ENCODE measurements at places on chromosomes 4 and X.

- DNase-seq, result no peak
These were observed 22.0 kb upstream of the VEGFC start for GRCh38 chr4:176814770-176815169.

DNA sequence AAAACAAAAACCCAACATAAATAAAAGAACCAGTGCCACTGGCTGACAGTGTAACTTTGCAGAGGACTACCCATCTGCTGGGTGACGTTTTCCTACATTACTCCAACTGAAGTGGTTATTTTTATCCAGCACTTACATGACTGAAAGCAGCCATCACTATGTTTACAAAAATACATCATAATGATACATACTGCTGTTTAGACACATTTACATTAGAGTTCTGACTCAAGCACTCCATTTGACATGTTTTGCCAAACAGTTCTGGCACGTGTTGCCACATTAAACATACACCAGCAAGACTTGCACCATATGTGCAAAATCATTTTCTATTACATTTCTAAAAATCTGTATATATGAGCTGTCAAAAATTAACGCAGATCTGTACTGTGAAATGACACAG is 39.6 kb downstream of the BEND4 start:
- DNase-seq, result no peak

GRCh38 chr4:74397748-74398426 is 32.9 kb downstream of the EREG start:
- no peak for DNase-seq

GRCh38 chr4:182564724-182565369 is 321.6 kb downstream of the TENM3 start:
- no peak for DNase-seq

GRCh38 chr4:18014269-18014668 is 7.3 kb downstream of the LCORL start:
- DNase-seq, result no peak

GRCh38 chr4:18858229-18858922 is 836.8 kb upstream of the LCORL start:
- no peak for DNase-seq

DNA sequence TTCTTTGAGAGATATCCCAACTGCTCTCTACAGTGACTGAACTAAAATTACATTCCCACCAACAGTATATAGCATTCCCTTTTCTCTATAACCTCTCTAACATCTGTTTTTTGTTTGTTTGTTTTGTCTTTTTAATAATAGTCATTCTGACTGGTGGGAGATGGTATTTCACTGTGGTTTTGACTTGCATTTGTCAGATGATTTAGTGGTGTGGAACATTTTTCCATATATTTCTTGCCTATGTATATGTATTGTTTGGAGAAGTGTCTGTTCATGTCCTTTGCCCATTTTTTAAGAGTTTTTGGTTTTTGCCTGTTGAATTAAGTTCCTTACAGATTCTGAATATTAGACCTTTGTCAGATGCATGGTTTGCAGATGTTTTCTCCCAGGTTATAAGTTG is 9.0 kb downstream of the USO1 start:
- DNase-seq, result no peak

GRCh38 chrX:7828594-7828993 is 14.4 kb upstream of the VCX start:
- DNase-seq, result no peak

DNA sequence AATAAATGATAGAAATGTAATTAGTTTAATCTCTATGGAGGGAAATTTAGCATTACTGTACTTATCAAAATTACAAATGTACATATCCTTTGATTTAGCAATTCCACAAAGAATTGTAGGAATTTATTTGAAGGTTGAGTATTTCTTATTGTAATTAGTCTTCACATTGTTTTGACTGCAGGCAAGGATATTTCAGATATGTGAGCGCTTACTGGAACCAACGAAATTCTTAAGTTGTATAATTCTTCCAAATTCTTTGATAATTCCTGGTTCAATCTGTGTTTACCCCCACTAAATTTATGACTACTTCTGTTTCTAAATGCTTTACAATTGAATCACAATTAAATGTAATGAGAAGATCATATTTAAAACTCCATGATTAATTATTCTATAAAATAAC is 26.9 kb upstream of the WWC2 start:
- no peak for DNase-seq

DNA sequence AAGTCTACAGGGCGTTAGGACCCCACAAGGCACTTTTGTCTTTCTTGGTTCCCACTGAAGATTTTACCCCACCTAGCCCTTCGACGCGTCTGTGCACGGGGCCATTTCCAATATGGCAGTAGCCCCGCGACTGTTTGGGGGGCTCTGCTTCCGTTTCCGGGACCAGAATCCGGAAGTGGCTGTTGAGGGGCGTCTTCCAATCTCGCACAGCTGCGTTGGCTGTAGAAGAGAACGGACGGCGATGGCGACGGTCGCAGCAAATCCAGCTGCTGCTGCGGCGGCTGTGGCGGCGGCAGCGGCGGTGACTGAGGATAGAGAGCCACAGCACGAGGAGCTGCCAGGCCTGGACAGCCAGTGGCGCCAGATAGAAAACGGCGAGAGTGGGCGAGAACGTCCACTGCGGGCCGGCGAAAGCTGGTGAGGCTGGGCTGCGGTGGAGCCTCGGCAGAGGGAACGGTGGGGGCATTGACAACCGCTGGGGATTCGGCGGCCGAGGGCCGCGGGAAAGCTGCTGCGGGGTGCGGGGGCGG is at the start of gene USP11:
USP11 (plus strand) TSS at position 207 of the 530 bp plus-strand sequence; CDS start at position 242, 35 bp downstream.
- peak; percentile 78 for DNase-seq

DNA sequence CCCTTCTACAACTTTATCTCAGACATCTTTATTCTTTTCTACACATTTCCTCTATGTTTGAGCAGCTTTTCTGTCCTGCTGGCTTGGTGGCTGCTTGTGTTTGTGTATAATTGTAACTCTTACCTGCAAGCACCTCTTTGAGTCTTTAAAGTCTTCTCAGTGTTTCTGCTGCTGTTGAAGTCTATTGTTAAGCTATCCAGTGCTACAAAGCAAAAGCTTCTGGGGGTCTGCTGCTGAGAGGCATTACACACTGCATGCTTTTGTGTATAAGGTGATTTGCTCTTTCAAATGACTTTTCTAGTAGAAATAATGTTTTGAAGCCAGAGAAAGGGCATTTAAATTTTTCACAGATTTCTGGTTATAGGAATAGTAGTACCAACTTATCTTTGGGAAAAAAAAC is 241.8 kb downstream of the DTHD1 start:
- DNase-seq, result no peak
